ENCODE measurements at places on chromosomes 6 and 20.

GRCh38 chr20:45419188-45420091 is 3.5 kb downstream of the PIGT start:
- DNase-seq, result no peak

GRCh38 chr6:31901415-31901952 is 402 bp downstream of the ZBTB12 start:
- peak; percentile 54 for DNase-seq

- no peak for DNase-seq
These were observed at the start of gene PKIB for GRCh38 chr6:122609881-122610689. Gene PKIB, plus strand, starts transcription at chr6:122610405. Its CDS starts 107,390 bp downstream, at chr6:122717795.

DNA sequence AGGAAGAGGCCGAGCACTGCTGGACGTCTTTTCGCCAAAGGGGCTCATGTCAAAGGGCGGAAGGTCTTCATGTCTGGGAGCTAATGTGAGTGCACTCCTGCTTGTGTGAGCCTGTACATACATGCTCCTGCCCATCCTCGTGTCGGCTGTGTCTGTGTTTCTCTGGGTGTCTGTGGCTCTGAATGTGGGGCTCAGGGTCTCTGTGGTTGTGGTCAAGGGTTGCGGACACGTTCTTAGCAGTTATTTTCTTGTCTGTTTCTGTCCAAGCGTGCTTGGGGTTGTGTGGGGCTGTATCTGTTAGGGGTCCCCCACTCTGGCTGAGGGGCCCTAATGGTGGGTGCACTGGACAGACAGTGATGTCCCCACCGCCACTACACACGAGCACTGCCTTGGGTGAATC is 2.9 kb downstream of the AVP start:
- no peak for DNase-seq

- DNase-seq, result no peak
These were observed 55.7 kb downstream of the PPP1R14C start for GRCh38 chr6:150198532-150198931.

DNA sequence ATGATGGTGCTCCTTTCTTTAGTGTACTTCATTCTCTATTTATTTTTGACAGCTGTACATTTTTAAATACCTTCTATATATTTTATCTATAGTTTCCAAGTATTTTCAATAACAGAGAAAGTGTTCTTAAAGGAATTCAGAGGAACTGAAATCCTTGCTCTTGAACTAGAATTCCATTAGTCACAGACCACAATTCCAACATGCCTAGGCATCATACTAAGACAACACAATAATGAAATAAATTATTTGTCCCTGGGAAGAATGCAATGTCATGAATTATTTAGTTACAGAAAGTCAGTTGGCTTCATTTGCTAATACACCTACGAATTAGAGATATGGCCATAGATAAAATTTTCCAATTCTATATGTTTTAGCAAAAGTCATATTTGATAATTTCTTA is 671.2 kb downstream of the EPHA7 start:
- DNase-seq, result no peak

GRCh38 chr6:125780540-125781313 is 10.0 kb upstream of the NCOA7 start:
- DNase-seq, result no peak

- DNase-seq, result no peak
These were observed 289.4 kb upstream of the STXBP5 start for GRCh38 chr6:146914489-146915483.

DNA sequence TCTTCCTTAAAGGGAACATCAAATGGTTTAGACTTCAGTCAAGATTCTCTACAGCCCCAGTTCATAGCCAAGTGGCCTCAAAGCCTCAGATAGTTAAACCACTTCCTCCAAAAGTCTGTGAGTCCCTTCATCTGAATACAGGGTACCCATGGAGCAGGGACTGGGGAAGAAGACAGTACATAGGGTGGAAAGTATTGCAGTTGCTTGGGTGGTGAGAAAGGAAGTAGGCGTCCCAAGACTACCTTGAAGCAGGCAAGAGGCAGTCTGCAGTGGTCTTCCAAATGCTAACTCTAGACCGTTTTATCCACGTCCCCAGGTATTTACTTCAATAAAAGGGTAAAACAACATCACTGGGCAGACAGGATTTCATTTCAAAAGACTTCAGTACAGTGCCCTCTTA is 2.0 kb downstream of the FYN start:
- peak; percentile 38 for DNase-seq

DNA sequence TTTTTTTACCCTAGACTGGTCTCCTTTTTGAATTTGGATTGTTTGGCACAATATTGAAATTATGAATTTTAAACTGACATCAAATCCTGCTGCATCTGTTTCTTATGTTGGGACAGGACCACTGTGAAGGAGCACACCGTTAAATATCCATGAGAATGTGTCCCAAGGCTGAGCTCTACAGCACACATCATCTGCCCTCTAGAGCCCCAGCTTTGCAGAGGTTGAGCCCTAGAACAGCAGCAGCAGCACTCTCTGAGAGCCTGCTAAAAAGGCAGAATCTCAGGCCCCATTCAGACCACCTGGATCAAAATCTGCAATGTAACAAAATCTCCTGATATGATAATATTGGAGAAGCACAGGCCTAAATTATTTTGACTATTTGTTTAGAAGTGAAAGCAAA is 192.1 kb upstream of the CCN2 start:
- no peak for DNase-seq

- no peak for DNase-seq
These were observed 17.7 kb downstream of the MYLIP start for GRCh38 chr6:16146527-16146955.

DNA sequence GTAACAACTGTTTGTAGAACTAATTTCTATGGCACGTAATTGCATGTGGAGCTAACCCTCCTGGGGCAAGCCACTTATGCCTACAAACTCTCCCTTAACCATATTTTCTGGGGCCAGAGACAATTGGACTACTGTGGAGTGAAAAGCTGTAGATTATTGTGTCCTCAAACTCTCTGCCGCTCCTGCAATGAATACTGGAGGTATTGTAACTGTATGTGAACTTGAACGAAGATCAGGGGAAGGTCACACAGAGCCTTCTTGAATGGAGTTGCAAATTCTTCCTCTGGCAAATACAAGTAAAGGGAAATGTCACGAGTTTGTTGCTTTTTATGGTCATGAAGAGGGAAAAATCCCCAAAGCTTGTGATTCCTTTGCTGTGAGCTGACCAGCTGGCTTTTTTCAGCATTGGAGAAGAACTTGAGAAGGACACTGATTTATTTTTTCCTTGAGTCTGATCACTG is 18.2 kb downstream of the AKAP12 start:
- DNase-seq, result no peak

GRCh38 chr6:91573826-91574416 is 987.0 kb upstream of the MAP3K7 start:
- no peak for DNase-seq

DNA sequence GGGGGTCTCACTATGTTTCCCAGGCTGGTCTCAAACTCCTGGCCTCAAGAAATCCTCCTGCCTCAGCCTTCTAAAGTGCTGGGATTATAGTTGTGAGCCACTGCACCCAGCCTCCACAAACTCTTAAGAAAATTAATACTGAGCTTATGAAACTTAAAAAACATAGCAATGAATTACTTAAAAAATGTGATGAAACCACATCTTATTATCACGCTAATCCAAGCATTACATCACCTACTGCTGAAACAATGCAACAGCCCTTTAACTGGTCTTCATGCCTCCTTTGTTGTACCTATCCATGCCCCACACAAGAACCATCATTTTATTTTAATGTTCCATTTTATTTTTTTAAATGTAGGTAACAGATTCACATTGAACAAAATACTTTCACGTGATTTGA is 24.9 kb downstream of the SESN1 start:
- DNase-seq, result no peak
